ENCODE measurements at places on chromosomes 1 and 21. TPM values are rescaled to one million over a fixed set of nuclear protein-coding genes. Genes with fewer than 3 reads are reported as not detected.

SRSF10 gene
- total RNA-seq = 80.7 TPM

ADORA1 gene
- total RNA-seq = 4.0 TPM

LCE1D gene
- total RNA-seq = not detected

C8A gene
- total RNA-seq = not detected

SH3D21 gene
- 1.8 TPM for total RNA-seq

OR6N1 gene
- not detected for total RNA-seq

BSDC1 gene
- total RNA-seq = 69.0 TPM

FBXO28 gene
- 35.5 TPM for total RNA-seq

ACTA1 gene
- total RNA-seq = not detected

INSRR gene
- 0.29 TPM for total RNA-seq

NBPF20 gene
- 2.4 TPM for total RNA-seq

BEND5 gene
- total RNA-seq = 1.2 TPM

Data from osteoblast (primary cell).